ENCODE measurements at places on chromosomes 7 and 10.
A peak's percentile ranks its signal among the peaks of the same experiment; 100 is the strongest.

GRCh38 chr10:104037261-104037951 is 48.3 kb downstream of the COL17A1 start:
- no peak for DNase-seq

DNA sequence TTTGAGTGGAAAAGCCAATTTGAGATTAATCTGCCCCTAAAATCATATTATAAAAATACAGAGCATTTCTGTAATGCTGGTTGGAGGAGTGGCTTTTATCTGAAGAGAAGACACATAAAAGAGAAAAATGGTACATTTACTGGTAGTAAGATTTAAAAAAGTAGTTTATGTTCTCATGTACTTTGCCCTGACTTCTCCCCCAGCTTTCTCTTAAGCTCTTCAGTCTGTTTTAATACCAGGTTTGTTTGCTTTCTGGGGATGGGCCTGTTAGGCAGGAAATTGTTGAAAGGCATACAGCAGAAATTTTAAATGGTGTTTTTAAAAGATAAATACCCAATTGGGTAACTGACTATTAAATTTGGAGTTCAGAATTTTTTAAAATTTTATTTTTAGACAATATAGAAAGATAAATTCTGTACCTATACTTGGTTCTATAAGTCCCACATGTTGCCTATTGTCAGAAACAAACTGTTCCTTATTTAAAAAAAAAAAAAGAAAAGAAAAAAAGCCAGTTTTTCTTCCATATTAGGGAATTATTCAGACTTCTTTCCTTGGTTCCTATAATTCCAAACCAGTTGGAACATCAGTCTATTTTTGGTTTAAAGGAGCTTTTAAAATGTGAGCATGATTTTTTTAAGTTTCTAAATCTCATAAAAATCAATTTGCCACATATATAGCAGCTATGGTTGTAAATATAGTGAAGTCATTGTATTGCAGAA is 136.6 kb downstream of the ARID5B start:
- no peak for DNase-seq

DNA sequence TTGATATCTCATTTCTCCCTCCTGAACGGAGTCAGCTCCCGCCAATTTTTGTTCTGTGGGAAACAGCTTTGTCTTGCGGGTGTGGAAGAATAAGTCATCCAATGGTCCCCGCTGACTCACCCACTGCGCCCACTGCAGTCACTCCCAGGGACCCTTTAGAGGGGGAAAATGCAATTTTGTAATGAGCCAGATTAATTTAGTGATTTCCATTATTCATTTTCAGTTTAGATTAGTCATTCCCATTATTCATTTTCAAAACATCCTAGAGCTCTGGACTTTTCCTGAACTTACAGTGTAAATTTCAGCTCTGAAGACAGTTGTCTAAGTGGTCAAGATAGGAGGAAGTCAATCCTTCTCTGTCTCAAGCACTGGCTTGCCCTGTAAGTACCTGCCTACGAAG is 154.9 kb upstream of the TMEM72 start:
- DNase-seq: no peak

DNA sequence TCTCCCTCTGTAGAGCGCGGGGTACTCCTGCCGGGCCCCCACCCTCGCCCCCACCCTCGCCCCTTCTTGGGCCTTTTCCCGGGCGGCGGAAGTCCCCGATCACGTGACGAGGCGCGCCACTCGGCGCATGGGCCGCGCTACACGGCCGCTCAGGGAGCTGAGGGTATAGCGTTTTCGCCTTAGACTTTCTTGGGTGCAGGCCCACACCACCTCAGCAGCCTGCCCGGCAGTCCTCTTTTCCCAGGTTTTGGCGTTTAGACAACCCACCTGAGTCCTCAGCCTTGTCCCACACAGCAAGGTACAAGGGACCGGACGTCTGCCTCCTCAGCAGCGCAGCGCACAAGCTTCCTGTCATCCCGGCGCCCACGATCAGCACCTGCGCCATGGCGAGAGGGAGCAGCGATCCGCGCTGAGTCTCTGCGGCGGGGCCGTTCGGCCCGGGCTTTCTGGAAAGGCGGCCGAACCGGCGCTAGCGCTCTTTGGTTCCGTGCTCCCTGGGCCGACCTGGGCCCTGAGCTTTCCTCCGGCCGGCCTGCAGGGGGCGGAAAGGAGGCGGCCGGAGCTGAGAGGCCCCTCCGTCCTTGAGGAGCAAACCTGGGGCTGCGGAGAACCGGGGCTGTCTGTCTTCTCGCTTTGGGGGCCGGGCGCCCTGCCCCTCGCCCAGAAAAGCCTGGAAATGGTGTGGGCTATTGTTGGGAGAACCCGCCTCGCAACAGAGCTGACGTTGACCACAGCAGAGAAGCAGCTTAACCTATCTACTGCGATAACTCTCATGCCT is at the start of gene RNLS:
Gene RNLS, minus strand, starts transcription at position 513 of the 778 bp plus-strand sequence.
- peak; percentile 15 for DNase-seq

DNA sequence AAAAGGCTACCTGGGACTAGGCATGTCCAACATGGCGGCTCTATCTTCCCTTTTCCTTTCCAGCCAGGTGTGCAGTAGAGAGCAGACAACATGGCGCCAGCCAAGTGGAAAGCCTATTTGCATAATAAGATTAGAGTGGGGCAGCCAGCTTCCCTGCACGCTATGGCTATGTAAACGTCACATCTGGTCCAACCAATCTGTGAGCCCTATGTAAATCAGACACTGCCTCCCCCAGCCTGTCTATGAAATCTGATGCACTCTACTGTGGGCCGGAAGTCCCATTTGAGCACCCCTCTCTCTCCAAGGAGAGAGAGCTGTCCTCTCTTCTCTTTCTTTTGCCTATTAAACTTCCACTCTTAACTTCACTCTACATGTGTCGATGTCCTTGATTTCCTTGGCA is 984.9 kb upstream of the AUTS2 start:
- DNase-seq: no peak

DNA sequence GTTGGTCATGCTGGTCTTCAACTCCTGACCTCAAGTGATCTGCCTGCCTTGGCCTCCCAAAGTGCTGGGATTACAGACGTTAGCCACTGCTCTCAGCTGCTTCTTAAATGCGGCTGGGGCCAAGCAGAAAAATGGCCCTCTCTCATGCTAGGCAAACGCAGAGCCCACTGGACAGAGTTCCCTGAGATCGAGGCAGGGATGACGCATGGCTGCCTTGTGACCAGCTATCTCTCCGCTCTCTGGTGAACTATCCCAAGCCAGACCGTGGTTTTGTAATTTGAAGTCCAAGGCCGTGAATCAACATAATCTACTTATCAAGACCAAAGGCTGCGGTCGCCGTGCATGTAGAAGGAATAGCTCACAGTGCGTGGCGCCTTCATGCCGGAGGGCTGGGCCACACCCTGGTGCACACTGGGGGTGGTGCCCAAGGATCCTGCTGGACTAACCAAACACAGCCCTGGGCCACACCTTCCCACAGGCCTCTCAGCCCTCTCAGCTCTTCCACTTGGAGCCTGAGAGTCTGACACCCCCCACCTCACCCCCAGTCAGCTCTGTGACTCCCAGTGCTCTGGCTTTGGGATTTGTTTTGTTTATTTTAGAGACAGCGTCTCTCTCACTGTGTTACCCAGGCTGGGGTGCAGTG is 88.1 kb upstream of the CUX1 start:
- DNase-seq: no peak

DNA sequence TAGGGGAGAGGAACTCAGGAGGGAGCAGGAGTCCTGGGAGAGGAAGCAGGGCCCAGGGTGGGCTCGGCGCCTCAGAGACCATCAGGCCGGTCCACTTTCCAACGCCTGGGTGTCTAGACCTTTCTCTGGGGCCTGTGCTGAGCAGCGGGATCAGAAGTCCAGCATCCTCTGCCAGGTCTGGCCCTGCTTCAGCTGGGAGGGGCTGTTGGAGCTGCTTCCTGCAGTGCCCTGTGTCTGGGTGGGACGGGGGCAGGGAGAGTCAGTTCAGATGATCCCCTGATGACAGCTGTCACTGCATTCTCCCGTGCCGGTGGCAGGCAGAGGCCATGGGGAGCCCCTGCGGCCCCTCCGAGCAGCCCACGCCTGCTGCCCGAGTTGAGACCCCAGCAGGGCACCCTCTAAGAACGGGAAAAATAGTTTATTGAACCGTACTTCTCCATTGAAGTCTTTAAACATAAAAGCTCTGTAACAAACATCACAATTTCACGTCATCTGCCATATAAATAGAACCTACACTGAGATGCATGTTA is 23.3 kb downstream of the AP5Z1 start:
- DNase-seq: no peak

GRCh38 chr7:96297876-96298275 is 24.0 kb downstream of the SLC25A13 start:
- no peak for DNase-seq

GRCh38 chr7:156897673-156898072 is 4.7 kb upstream of the LMBR1 start:
- no peak for DNase-seq

DNA sequence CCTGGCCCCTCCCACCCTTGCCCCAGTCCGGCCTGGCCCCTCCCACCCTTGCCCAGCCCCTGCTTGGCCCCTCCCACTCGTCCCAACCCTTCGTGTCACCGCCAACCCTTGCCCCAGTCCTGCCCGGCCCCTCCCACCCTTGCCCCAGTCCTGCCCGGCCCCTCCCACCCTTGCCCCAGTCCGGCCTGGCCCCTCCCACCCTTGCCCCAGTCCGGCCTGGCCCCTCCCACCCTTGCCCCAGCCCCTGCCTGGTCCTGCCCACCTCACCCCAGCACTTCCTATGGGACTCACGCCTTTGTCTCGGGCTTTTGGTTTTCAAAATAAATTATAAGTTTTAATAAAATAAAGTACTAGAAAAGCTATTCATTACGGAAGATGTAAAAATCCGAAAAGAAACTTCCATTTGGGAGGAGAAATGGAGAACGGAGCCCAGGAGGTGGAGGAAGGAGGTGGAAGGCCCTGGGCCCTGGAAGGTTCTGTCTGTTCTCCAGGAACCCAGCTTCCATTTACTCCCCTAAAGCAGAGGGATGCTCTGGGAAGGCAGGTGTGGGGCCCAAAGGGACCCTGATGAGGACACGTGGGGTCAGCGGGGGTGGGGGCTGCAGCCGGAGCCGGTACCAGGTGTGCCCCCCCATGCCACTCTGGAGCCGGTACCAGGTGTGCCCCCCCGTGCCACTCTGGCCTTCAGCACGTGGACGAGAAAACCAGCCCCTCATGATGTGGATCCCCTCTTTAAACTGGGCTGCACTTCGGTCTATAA is 52.2 kb downstream of the PWWP2B start:
- no peak for DNase-seq

DNA sequence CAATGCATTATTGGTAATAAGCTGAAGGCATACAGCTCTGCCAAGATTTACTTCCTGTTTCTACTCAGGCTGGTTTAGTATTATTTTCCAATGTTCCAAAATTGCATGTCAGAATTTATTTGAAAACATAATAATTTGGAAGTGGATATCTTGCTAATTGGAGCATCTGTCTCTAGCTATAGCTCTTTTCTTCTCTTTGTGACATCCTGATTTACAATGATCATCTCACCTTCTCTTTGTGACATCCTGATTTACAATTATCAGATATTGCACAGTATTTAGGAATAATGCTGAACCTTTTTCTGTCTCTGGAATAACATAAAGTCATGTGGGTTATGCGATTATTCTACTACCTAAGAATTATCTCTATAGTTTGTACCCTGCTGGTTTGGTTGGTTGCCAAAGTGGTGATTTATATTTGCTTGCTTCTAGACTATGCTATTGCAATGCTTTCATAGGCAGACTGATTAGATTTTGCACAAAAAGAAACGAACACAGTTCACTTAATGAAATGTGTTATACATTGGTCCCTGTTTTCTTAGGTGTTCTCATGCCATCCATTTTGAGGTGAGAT is 44.3 kb upstream of the CABCOCO1 start:
- no peak for DNase-seq

DNA sequence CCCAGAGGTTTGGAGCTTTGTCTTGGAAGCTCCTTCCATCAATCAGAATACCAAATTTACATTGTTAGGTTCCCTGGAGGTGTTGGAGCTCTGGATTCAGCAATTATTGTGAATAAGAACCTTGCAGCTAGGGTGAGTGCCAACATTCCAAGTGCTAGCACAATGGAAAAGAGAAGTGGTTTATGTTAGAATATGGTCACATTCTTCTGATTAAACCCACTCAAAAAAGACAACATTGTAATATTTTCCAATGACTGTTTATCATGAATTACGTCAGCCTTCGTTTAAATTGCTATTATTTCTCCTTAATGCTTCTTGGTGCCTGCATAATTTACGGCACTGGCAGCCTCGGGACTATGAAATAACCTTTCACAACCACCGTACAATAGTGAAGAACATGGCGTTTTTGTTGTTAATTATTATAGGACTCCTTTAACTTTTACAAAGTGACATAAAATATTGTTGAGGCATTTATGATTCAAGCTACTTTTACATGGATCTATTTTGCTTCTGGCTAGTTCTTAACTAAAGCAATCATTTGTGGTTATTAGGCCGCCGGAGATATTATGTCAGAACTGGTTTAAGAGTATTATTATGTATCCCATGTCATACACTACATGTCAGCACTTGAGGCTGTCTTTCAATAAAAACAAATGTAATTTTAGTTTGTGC is 117.7 kb downstream of the ARID5B start:
- DNase-seq: no peak

DNA sequence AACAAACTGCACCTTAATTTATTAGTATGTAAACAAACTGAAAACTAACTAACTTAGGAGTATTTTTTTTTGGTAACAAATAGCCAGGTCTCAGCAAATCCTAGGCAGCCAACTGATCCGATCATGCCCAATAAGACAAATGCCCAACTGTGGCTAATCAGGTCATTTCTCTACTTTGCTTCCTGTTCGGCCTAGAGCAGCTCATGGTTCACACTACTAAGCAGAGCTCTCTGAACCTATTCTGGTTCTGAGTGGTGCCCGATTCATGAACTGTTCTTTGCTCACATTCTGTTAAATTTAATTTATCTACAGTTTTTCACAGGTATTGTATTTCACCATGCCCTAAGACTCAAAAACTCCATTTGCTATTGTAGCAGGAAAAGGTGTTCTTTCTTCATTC is 55.1 kb downstream of the CCDC3 start:
- no peak for DNase-seq

DNA sequence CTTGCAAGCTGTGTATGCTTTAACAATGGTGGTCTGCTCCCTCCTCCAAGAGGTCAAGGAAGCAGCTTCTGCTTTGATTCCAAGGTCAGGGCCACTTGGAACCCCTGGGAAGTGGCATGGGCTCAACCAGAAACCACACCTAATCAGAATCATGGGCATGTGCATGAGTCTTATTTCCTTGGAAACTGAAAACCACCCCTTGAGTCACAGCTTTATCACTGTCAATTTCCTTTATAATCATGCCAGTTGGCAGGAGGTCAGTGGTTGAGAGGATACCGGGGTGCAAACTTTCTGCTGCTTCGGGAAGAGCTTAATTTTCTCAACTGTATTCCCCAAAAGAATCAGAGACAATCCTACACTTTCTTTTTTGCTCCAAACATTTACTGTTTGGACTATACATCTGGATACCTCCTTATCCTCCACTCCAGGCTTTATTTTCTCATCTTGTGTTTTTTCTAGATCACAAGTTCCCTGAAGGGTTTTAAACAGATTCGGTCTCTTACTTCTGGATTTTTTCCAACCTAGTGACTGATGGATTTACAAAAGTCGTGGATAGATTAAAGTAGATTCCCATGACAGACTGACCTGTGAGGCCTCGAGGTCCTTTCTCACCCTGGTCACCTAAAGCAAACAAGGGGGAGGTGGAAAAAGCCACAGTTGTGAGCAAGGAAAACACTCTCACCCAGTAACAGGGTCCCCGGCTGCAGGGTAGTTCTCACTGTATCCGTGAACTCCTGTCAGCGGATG is 36.0 kb downstream of the COL17A1 start:
- DNase-seq: no peak
